Activated CD8-positive, alpha-beta memory T cell treated with anti-CD3 and anti-CD28 coated beads for 48 hours (primary cell): ENCODE measurements at places on chromosomes 4 and X.

- no peak for DNase-seq
Observed at GRCh38 chr4:57168982-57169381, 58.8 kb upstream of the IGFBP7 start.

DNA sequence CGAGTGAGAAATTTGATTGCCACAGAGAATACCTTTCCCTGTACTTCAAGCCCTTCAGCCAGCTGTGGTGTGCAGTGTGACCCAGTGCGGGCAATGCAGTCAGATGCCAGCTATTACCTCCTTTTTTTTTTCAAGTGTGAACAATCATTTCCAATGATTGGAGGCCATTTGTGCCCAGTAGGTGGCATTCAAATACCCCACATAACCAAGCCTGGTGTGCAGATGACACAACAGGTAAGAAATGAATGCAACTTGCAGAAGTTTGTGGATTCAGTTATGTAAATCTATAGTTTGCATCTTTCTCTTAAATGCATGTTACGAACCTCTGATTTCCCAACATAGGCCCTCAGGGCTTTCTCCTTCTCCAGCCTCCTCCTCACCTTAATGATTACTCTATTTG lies 98.0 kb downstream of the CLCN4 start:
- DNase-seq, result no peak

GRCh38 chr4:177105536-177105935 lies 204.1 kb upstream of the NEIL3 start:
- no peak for DNase-seq

DNA sequence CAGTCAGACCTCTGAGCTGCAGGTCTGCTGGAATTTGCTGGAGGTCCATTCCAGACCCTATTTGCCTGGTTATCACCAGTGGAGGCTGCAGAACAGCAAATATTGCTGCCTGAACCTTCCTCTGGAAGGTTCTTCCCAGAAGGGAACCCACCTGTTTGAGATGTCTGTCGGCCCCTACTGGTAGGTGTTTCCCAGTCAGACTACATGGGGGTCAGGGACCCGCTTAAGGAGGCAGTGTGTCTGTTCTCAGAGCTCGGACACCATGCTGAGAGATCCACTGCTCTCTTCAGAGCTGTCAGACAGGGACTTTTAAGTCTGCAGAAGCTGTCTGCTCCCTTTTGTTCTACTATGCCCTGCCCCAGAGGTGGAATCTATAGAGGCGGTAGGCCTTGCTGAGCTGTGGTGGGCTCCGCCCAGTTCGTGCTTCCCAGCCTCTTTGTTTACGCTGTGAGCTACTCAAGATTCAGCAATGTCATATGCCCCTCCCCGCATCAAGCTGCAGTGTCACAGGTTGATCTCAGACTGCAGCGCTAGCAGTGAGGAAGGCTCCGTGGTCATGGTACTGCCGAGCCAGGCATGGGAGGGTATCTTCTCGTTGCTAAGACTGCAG lies 44.1 kb upstream of the KDR start:
- DNase-seq, result no peak

DNA sequence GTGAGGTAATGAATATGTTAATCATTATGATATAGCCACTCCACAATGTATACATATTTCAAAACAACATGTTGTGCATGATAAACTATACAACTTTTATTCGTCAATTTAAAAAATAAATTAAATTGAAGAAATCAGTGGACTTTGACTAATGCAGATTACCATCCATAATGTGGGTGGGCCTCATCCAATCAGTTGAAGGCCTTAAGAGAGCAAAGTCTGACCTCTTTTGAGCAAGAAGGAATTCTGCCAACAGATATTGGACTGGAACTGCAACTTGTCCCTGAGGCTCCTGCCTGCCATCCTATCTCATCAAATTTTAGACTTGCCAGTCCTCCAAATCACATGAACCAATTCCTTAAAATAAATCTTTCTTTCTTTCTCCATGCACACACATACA lies 57.4 kb upstream of the SLC16A2 start:
- no peak for DNase-seq

DNA sequence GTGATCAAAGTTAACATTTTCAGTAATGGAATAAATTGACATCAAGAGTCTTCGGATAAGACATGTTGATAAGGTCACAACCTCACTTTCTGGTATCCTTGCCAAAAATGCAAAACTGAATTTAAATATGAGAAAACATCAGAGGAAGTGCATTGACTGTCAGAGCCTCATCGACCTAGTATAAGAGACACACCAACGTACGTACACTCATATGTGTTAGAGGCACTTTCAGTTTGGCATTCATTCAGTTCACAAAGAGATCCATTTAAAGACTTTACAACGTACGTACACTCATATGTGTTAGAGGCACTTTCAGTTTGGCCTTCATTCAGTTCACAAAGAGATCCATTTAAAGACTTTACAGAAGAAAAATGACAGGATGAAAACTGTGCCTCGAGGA lies 280.3 kb downstream of the INPP4B start:
- no peak for DNase-seq

- DNase-seq, result no peak
Observed at GRCh38 chrX:51955200-51955599, 61.8 kb downstream of the MAGED1 start.

DNA sequence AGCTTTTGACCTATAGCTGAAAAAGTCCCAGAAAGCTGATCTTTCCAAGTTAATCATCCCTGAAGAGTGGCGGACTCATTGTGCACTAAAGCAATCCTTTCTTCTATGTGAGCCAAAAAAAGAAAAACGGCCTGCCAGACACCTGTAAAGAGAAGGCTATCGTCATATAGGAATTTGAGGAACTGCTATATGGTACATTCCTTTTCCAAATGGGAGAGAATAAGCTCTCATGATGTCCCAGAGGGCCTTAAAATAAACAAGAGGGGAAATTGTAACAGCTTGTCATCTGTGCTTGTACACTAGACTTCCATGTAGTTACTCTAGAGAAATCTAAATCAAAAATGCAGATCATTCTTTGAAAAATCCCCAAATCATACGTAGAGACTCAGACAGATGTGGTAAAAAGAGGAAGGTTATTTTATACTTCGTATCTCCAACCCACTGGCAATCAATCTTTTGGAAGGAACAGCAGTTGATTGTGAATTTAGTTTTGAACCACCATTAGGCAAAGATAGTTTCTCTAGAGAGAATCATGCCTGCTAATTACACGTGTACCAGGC lies 26.1 kb downstream of the GPR174 start:
- no peak for DNase-seq

- no peak for DNase-seq
Observed at GRCh38 chrX:12711435-12712040, 79.7 kb upstream of the PRPS2 start.

DNA sequence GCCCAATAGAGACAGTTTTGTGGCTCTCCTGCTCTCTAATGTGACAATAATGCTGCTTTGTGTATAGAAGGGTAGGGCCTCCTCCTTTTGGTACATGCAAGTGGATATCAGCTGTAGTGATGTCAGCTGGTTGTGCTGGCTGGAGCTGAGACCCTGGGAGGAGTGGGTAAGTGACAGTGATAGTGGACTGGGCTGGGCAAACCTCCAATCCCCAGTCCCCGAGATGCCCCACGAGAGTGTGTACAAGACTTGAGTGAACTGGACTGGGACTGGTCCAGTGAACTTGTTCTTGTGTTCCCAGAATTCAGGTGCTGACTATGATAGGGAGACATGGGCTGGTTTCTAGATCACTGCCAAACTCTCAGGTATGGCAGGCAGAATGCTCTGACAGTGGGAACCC lies 583.6 kb upstream of the PCDH10 start:
- DNase-seq, result no peak

- DNase-seq, result no peak
Observed at GRCh38 chr4:2245057-2245786, 3.3 kb upstream of the HAUS3 start.

DNA sequence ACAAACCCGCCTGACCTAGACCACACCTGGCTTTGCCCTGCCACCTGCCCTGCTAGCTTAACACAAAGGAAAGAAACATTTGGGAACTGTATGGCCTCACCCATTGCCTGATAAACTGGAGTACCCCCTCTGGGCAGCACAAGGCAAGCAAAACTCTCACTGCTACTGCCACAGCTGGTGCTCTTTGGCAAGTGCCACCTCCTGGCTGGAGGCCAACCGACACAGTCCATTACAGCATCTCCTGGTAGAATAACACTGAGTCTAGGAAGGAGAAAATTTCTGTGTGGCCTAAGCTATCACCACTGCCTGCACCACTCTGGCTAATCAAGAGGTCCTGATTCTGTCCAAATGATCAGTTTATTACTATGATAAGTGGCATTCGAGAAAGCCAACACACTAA lies 18.9 kb upstream of the SPANXN3 start:
- DNase-seq, result no peak

- DNase-seq, result no peak
Observed at GRCh38 chr4:54840992-54841768, 183.4 kb downstream of the KIT start.

- no peak for DNase-seq
Observed at GRCh38 chr4:63155561-63155960, 1253.7 kb downstream of the TECRL start.

DNA sequence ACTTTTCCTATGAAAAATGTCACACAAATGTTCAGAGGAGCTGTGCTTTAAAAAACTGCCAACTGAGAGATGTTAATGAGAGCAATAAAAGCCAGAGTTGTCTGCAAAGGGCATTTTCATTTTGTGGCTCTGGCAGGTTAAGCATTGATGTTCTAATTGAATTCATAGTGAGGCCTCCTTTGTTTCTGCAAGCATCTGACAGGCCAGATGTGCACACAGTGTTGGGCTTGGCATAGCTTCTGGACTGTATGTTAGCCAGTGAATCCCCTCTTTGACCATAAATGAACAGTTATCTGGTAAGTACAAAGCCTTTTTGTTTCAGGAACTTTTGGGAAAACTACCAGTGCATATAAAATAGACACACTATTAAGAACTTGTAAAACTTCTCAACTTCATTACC lies 81.9 kb downstream of the JADE3 start:
- no peak for DNase-seq

DNA sequence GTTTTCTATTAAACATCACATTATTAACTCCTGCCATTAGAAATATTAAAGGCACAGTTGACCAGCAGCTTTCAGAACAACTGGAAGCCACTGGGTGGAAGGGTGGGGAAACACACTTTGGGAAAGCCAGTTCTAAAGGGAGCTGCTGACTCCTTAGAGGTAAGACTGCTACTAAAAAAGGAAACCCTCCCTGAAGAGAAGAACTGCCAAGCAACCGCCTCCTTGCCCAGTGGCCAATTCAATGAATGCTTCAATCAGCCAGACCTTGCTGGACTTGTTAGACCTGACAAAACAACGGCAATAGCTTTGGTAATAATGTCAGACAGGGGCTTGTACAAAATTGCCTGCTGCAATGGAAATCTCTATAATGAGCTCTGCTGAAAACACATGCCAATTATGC lies 15.6 kb downstream of the OPHN1 start:
- DNase-seq, result no peak

DNA sequence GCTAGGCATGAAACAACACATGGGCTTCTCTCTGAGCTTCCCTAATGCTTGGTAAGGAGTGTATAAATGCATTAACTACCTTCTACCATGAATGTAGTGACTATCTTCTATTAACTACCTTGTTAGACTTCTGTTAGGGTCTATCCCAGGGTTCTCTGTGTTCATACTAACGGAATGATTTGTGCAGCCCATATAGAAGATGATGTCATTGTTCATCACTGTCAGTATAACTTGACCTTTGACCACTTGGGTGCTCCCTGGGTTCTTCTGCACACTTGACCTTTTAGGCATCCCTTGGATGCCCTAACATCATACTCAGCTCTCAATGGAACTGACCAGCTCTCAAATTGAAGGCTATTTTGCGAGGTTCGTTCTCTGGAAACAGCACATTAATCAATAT lies 30.8 kb upstream of the CT47C1 start:
- DNase-seq, result no peak

GRCh38 chr4:173461170-173461569 lies 62.3 kb upstream of the SCRG1 start:
- no peak for DNase-seq

GRCh38 chr4:84403656-84404055 lies 95.4 kb downstream of the NKX6-1 start:
- no peak for DNase-seq

- no peak for DNase-seq
Observed at GRCh38 chrX:20664131-20664530, 397.4 kb upstream of the RPS6KA3 start.

- DNase-seq, result no peak
Observed at GRCh38 chr4:89469930-89470375, 162.4 kb upstream of the GPRIN3 start.

DNA sequence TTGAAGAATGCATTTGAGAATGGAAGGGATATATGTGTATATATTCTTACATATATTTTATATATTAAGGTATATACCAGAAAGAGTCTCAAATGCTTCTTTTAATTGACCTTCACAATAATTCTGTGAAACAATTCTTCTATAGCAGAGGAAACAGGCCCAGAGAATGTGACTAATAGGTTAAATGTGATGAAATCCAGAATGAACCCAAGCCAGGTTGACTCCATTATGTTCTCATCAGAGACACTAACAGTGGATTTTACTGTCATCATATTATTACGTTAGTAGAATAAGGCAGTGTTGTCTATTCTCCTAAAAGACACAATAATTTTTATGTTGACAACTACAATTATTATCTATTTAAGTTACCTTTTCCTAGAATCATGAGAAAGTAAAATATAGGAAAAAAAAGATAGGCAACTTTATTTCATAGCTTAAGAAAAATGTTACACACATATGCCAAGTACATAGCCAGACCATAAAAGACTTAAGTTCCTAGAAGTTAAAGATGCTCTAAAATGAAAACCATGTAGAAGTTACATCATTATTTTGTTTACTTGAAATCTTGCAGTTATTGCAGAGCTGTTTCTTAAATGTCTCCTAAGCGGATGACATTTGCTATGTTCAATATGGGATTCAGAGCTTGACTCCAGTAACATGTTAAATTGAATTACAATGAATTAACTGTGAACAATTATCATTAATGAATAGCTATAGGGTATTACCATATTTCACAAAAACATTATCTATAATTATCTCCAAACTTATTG lies 56.2 kb upstream of the ANKRD50 start:
- DNase-seq, result no peak

DNA sequence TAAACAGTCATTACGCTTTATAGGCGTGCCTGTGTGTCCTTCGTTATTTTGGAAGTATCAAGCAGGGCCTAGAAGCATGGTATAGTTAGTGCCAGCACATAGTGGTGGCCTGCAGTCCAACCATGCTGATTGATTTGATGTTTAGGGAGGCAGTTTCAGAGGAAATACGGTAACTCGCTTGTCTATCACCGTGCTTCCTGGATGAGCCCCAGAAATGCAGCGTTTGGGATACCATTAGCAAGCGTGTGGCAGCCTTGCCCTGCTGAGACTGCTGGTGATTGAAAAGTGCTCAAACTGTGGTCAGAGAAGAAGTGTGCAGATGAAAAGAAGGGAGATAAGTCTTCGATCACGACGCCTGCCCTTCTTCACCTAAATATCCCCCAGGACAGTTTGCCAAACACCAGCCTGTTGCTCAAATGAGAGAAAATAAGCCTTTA lies 158.4 kb downstream of the CHIC2 start:
- no peak for DNase-seq

DNA sequence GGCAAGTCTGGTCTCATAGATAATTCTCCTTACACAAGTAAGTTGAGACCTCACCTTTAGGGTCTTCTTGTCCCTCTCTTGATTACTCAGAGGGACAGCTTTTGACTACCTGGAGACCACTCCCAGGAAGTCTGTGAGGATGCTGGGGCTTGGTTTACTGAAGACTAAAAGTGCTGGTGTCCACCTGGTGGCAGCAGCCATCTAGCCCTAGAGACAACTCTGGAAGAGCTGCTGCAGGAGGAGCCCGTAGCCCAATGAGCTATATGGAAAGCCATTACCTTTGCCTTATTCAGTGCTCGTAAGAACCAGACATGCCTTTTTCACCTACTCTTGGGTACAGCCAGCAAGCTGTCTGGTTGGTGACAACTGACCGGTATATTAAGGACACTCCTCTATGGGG lies 7.3 kb downstream of the FGFBP2 start:
- DNase-seq, result no peak
